ENCODE measurements at places on chromosomes 1 and 21. TPM values are rescaled to one million over a fixed set of nuclear protein-coding genes. Genes with fewer than 3 reads are reported as not detected.

Gene COL9A2
- 13.8 TPM for total RNA-seq

DNA sequence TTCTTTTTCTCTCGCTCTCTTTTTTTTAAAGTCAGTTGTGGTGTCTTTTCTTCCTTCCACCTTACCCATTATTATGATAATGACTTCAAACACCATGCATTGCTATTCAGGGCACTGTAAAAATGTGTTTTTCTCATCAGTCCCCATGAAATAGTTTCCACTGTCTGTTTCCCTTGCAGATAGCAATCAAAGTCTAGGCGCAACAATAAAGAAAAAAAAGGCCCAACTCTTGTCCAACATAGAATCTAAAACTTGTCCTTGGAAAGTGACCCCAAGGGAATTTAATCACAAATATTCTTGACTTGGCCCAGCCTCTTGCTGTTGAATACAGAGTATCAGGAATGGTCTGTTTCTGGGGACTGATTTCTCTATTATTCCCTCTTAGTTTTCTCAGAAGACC, 382.5 kb downstream of the PLPP3 start:
- no peak overlapping the region for H3K4me3 ChIP-seq
- H3K27ac ChIP-seq = no peak overlapping the region
- H3K27me3 ChIP-seq = no peaks in the 10 kb centered on the region
- DNase-seq = no peak

DNA sequence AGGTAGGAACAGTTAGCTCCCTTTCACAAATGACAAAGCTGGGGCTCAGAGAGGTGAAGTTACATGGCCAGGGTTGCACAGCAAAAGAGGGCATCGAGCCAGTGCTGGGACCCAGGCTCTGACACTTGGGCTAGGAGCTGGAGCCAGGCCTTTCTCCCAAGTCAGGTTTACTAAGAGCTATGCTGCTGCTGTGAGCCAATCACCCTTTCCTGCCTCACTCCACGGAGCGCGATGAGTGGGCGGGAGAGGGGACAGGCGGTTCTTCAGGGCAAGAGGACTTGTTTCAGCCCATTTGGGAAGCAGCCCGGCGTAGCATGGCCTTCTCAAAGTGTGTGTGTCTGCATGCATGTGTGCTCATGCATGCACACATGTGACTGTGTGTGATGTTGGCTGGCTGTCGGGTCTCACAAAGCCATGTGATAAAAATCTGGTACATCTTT, 10.6 kb downstream of the ID3 start:
- no peaks in the 10 kb centered on the region for H3K4me1 ChIP-seq
- peak; percentile 93 for DNase-seq
- H3K27me3 ChIP-seq = no peaks in the 10 kb centered on the region

DNA sequence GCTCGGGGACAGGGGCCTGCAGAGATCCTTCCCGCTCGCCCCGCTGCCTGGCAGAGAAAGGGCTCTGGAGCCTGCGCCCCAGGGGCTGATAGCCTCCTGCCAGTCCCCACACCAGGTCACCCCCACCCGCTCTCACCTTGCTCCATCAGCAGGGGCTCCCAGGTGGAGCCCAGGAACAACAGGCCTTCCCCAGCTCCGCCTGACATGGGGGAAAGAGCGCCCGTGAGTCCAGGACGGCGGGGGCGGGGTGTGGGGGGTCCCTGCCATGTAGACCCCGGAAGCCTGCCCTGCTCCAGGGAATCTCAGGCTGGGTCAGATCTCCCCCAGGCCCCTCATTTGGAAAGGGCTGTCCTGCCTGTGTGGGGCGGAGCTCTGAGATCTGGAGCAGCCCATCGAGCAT, 166.5 kb downstream of the PRDM16 start:
- no peaks in the 10 kb centered on the region for H3K36me3 ChIP-seq
- H3K27me3 ChIP-seq = peaks cover 14% of the 10 kb centered on the region
- no peak for DNase-seq
- no peak overlapping the region for H3K4me3 ChIP-seq
- no peak overlapping the region for H3K27ac ChIP-seq

- no peak for DNase-seq
- H3K4me1 ChIP-seq = no peaks in the 10 kb centered on the region
- no peaks in the 10 kb centered on the region for H3K36me3 ChIP-seq
- no peak overlapping the region for H3K27ac ChIP-seq
- H3K27me3 ChIP-seq = no peaks in the 10 kb centered on the region
- H3K4me3 ChIP-seq = no peak overlapping the region
Observed at GRCh38 chr1:22340066-22340465, 111.6 kb upstream of the ZBTB40 start.

Gene HSD3B1
- not detected for total RNA-seq

DNA sequence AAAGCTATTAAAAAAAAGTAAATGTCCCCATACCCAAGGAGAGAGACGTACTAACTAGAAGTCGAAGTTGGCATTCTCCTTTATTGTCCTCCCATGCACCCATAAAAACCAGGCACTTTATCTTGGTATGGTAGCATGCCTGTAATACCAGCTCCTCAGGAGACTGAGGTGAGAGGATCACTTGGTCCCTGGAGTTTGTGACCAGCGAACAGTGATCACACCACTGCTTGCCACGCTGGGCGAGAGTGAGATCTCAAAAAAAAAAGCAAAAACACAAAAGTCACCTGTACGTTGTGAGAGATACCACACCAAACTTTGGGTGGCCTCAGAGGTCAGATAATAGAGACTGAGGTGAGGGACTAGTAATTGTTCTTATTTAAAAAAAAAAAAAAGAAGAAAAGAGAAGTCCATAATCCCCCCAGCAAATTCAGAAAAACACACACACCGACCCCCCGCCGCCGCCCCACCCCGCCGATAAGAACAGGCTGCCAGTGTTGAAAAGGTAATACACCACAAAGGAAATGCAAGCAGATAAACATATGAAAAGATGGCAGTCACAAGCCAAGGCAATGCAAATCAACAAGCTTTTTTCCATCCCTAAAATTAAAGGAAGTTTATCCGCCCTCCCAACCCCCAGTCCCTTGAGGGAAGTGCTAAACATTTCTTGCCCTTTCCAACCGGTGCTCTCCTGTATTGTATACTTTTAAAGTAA, 3.6 kb downstream of the L1TD1 start:
- H3K36me3 ChIP-seq = no peaks in the 10 kb centered on the region
- H3K27ac ChIP-seq = no peak overlapping the region
- H3K4me3 ChIP-seq = no peak overlapping the region
- H3K27me3 ChIP-seq = peaks cover 4% of the 10 kb centered on the region

Gene SMPDL3B
- total RNA-seq = 9.7 TPM

Gene CD244
- 1.8 TPM for total RNA-seq

Gene BGLAP
- total RNA-seq = 1.8 TPM

GRCh38 chr1:107803579-107803978, 161.4 kb downstream of the VAV3 start:
- H3K27ac ChIP-seq = no peak overlapping the region
- H3K4me3 ChIP-seq = no peak overlapping the region
- no peaks in the 10 kb centered on the region for H3K36me3 ChIP-seq
- DNase-seq = no peak
- no peaks in the 10 kb centered on the region for H3K4me1 ChIP-seq
- H3K27me3 ChIP-seq = no peaks in the 10 kb centered on the region

DNA sequence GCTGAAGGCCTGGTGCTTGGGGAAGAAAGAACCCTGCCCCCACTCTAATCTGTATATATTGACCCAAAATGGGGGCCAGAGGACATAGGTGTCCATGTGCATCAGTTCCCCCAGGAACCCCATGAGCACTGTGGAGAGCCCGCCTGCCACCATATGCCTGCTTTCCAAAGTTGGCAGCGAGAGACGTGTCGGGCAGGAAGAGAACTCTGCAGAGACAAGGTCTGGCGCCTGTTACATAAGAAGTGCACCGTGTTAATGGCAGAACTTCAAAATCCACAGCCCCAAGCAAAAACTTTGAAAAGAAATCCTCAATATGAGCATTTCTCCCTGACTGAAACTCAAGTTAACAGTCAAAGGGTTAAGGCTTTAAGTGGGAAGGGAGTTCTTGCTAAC, 8.0 kb downstream of the CTNNBIP1 start:
- H3K27ac ChIP-seq = peak overlapping the region; percentile 68
- H3K27me3 ChIP-seq = no peaks in the 10 kb centered on the region
- no peaks in the 10 kb centered on the region for H3K4me1 ChIP-seq

- no peak overlapping the region for H3K4me3 ChIP-seq
- H3K27me3 ChIP-seq = no peaks in the 10 kb centered on the region
- H3K36me3 ChIP-seq = no peaks in the 10 kb centered on the region
Observed at GRCh38 chr21:39562791-39563770, 49.7 kb upstream of the B3GALT5 start.

Gene TADA1
- 11.5 TPM for total RNA-seq

DNA sequence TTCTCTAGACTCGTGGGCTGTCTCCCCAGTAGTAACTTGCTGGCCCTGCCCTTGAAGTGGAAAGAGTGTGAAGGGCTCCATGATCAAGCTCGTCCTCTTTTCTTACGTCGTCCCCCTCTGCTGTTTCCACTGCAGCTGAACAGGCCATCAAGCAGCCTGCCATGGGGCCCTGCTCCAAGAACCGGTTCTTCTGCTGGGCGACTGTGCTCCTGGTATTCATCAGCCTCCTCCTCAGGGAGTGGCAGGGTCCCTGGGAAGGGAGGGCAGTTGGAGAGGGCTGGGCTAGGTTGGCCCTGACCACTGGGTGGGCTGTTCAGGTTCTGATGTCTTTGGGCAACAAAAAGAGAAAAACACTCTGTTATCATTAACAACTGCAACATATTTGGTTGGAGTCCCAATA, 151.5 kb downstream of the FCRL5 start:
- H3K27ac ChIP-seq = no peak overlapping the region
- no peaks in the 10 kb centered on the region for H3K27me3 ChIP-seq
- peak; percentile 49 for DNase-seq
- H3K4me3 ChIP-seq = no peak overlapping the region
- no peaks in the 10 kb centered on the region for H3K4me1 ChIP-seq

DNA sequence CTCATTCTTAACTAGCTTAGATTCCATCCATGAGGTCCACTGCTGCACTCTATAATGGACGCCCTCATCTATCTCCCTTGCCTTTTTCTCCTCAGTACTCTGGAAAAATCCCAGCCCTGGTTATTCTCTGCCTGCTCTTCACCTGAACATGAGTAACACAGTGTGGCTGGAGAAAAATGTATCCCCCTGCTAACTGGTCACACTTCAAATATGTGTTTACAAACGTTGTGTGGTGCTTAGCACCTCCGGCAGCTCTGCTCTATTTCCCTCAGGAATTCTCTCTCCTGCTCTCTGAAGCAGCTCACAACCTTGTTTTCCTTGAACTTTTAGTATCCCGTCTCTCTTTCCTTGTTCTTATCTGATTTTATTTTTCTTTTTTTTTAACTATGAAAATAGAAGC, 4.1 kb downstream of the SCCPDH start:
- peaks cover 10% of the 10 kb centered on the region for H3K36me3 ChIP-seq
- DNase-seq = no peak
- H3K27me3 ChIP-seq = no peaks in the 10 kb centered on the region
- no peaks in the 10 kb centered on the region for H3K4me1 ChIP-seq
- no peak overlapping the region for H3K27ac ChIP-seq

DNA sequence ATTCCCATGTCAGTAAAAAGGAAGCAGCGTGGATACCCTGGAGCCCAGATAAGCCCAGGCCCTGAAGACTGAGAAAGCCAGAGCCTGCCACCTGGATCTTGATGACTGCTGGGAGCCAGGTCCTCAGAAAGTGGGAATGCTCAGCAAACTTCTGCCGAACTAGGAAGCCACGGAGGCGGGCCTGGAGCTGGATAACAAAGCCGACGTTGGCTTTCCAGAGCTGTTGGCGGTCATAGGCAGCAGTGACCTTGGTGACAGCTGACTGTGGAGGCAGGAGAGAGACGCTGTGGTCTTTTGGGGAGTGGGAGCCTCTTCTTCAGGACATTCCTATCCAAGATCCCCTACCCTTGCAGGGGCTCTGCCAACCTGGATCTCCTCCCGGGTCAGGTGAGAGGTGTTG, 24.4 kb downstream of the IQGAP3 start:
- H3K27me3 ChIP-seq = no peaks in the 10 kb centered on the region
- no peaks in the 10 kb centered on the region for H3K36me3 ChIP-seq
- no peak for DNase-seq
- H3K4me1 ChIP-seq = no peaks in the 10 kb centered on the region
- no peak overlapping the region for H3K27ac ChIP-seq
- no peak overlapping the region for H3K4me3 ChIP-seq

- H3K4me3 ChIP-seq = no peak overlapping the region
- no peak for DNase-seq
- H3K27me3 ChIP-seq = no peaks in the 10 kb centered on the region
- H3K36me3 ChIP-seq = no peaks in the 10 kb centered on the region
- H3K27ac ChIP-seq = no peak overlapping the region
Observed at GRCh38 chr21:14645702-14646101, 99.6 kb upstream of the SAMSN1 start.

Gene DMBX1
- total RNA-seq = not detected

Gene LIN28A
- total RNA-seq = not detected

Gene SPRR2E
- not detected for total RNA-seq

DNA sequence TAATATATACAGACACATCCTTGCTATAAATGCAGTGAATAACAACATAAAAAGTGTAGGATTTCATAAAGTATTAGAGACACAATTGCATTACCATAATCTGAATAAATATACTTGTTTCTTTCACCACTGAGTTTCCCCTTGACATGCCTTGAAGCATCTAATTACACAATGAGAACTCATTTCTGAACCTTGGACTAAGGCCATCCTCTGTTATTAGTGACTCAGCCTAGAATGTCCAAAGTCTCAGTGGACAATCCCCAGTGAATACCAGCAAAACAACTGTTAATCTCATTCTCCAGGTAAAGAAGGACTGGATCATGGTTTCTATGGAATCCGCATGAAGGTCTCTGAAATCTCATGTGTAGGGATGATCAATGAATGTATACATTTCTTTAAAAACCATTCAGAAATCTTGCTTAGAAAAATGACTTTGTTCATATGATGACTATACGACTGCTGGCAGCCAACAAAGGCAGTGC, at the start of gene OR2L5:
TSS of gene OR2L5 (plus strand) at position 432 of the 482 bp plus-strand sequence. CDS start 8,288 bp downstream, outside the sequence.
- H3K4me3 ChIP-seq = no peak within 1 kb of the TSS
- DNase-seq = no peak
- no peaks in the 10 kb centered on the region for H3K36me3 ChIP-seq
- H3K27ac ChIP-seq = no peak within 1 kb of the TSS
- H3K27me3 ChIP-seq = no peaks in the 10 kb centered on the region

- no peaks in the 10 kb centered on the region for H3K4me1 ChIP-seq
- H3K27ac ChIP-seq = no peak overlapping the region
- no peaks in the 10 kb centered on the region for H3K36me3 ChIP-seq
Observed at GRCh38 chr1:211606332-211606913, 27.5 kb upstream of the SLC30A1 start.

DNA sequence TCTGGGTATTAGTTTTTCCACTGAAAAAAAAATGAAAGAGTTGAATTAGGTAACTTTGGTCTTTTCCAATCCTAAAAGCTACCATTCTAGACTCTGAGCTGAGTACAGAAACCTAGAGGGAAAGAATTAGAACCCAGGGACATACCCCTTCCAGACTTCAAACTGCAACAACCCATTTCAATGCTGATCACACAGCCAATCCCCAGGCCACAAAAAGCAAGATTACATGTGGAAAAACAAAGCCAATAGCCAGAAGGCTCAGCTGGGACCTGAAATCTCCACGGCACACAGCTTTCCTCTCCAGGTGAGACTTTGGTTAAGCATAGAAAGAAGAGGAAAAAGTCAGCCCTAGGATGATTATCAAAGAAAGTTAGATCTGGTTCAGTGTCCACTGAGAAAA, 88.8 kb downstream of the JAK1 start:
- no peak for DNase-seq
- H3K27ac ChIP-seq = no peak overlapping the region
- no peaks in the 10 kb centered on the region for H3K27me3 ChIP-seq
- no peaks in the 10 kb centered on the region for H3K4me1 ChIP-seq
- no peak overlapping the region for H3K4me3 ChIP-seq

Gene H6PD
- total RNA-seq = 64.3 TPM

Gene LEPROT
- total RNA-seq = 160 TPM

GRCh38 chr1:6118415-6118814, 61.7 kb downstream of the CHD5 start:
- no peak overlapping the region for H3K27ac ChIP-seq
- DNase-seq = no peak
- no peak overlapping the region for H3K4me3 ChIP-seq
- no peaks in the 10 kb centered on the region for H3K36me3 ChIP-seq
- H3K27me3 ChIP-seq = no peaks in the 10 kb centered on the region
